ENCODE measurements at places on chromosomes 12 and 14. TPM values are rescaled to one million over a fixed set of nuclear protein-coding genes. Genes with fewer than 3 reads are reported as not detected.

- no peak for DNase-seq
Observed at GRCh38 chr14:79972230-79972629, 239.1 kb downstream of the DIO2 start.

NPAS3 gene
- total RNA-seq, result not detected

- no peak for DNase-seq
Observed at GRCh38 chr14:58829594-58829993, 191.8 kb downstream of the DACT1 start.

DEGS2 gene
- 0.58 TPM for total RNA-seq

DNA sequence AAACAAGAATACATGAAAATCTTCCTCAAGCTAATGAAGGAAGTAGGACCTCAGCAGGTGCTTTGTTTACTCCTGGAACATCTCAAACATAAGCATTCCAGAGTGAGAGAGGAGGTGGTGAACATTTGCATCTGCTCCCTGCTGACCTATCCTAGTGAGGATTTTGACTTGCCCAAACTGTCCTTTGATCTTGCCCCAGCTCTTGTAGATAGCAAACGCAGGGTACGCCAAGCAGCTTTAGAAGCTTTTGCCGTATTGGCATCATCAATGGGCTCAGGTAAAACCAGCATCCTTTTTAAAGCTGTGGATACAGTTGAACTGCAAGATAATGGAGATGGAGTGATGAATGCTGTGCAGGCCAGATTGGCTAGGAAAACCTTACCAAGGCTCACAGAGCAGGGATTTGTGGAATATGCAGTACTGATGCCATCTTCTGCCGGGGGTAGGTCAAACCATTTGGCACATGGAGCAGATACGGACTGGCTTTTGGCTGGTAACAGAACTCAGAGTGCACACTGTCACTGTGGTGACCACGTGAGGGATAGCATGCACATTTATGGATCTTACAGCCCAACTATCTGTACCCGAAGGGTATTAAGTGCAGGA is 1.9 kb downstream of the TOGARAM1 start:
- peak; percentile 32 for DNase-seq

DNA sequence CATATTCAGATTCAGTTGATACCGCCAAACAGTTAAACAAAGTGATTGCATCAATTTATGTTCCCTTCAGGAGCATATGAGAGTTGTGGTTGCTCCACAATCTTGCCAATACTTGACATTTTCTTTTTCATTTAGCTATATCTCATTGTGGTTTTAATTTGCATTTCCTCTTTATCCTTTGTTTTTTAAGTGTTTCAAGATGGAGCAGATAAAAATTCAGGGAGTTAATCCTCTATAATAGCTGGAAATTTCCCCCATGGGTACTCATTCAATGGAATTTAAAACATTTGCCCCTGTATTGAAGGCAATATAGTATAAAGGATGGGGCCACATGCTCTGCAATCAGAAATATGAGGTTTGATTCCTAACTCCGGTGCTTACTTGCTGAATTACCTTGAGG is 1.1 kb upstream of the EXD2 start:
- no peak for DNase-seq

- DNase-seq, result no peak
Observed at GRCh38 chr12:122895320-122895703, 612 bp downstream of the VPS37B start.

CELA1 gene
- total RNA-seq, result not detected

- peak; percentile 49 for DNase-seq
Observed at GRCh38 chr12:71873821-71874220, 34.3 kb downstream of the TBC1D15 start.

SYNE3 gene
- 12.5 TPM for total RNA-seq

- DNase-seq, result no peak
Observed at GRCh38 chr14:104081261-104081835, 4.2 kb upstream of the ASPG start.

GRCh38 chr14:102944448-102945330 is 22.2 kb downstream of the AMN start:
- no peak for DNase-seq

DNA sequence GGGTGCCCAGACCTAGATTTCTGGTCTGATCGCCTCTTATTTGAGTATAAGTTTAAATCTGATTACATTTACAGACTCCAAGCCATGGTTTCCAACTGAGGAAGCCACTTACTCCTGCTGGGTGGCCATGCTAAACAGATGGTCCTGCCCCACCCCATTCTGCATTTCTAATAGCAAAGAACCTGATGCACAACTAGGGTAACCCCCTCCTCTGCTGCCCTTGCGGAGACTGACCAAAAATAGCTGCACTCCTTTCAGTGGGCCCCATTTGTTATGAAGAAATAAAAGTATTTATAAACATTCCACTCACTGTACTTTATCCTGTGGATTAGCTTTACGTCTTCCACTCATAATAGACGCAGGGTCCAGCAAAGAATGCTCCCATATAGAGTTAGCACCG is 6.8 kb downstream of the GIT2 start:
- DNase-seq, result no peak

GRCh38 chr14:63308723-63309317 is 9.9 kb downstream of the GPHB5 start:
- DNase-seq, result no peak

OR6J1 gene
- not detected for total RNA-seq

- DNase-seq, result peak; percentile 72
Observed at GRCh38 chr14:26289891-26290486, 307.8 kb downstream of the NOVA1 start.

AQP2 gene
- not detected for total RNA-seq

GPR162 gene
- 2.0 TPM for total RNA-seq

TMEM229B gene
- total RNA-seq, result 0.06 TPM

TSPAN19 gene
- total RNA-seq, result 0.06 TPM

- peak; percentile 47 for DNase-seq
Observed at GRCh38 chr12:57340104-57340503, 89.1 kb upstream of the STAC3 start.

DNA sequence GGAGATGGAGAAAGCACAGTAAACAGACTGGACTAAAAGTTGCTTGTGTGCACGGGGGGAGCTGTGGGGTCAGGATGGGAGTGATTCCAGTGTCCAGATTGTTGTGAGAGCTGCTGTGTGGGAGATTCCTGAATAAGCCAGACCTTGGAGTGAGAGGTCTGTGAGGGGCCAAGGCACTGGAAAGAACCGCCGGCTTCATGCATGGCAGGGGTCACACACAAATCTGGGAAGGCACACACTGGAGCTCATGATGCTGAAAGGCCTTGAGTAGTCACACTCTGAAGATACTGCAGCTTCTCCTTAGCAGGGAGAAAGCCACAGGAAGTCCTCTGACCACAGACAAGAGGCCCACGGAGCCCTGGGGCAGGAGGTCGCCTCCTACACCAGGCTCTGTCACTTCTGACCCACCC is 23.1 kb downstream of the ADCY6 start:
- peak; percentile 27 for DNase-seq

VDR gene
- total RNA-seq, result 5.8 TPM

GRCh38 chr14:65957631-65958205 is 528.5 kb upstream of the CCDC196 start:
- no peak for DNase-seq

GUCY2C gene
- not detected for total RNA-seq

DNA sequence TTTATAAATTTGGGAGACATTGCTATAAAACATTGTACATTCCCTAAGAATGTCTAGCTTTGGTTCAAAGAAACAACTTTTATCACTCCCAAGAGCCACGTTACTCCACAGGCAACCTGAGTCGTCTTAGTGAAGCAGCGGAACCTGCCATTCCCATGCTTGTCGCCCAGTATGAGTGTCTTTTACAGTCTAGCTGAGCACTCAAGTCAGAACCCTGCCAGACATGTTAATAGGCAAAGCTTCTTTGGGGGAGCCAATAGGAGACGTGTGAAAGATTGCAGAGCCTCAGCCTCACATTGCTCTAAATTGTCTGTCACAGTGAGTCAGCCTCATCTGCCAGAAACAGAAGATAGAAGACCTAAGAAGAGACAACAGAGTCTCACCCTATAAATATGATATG is 541.6 kb upstream of the FLRT2 start:
- no peak for DNase-seq

DNA sequence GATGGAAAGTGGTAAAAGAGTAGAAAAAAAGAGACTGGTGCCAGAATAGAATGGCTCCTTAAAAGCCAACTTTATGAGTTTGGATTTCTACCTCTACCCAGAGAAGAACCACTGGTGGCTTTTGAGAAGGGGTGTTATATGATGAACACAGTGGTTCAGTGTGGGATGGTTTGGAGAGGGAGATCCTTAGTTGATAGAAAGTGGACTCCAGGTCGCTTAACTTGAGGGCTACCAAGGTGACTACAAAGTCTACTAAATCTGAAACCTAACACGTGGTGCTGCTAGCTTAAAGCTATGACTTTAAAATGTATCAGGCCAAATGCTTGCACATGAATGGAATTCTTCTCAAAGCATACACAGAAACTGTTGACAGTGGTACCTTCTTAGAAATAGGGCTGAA is 8.4 kb downstream of the SPTB start:
- no peak for DNase-seq

DNA sequence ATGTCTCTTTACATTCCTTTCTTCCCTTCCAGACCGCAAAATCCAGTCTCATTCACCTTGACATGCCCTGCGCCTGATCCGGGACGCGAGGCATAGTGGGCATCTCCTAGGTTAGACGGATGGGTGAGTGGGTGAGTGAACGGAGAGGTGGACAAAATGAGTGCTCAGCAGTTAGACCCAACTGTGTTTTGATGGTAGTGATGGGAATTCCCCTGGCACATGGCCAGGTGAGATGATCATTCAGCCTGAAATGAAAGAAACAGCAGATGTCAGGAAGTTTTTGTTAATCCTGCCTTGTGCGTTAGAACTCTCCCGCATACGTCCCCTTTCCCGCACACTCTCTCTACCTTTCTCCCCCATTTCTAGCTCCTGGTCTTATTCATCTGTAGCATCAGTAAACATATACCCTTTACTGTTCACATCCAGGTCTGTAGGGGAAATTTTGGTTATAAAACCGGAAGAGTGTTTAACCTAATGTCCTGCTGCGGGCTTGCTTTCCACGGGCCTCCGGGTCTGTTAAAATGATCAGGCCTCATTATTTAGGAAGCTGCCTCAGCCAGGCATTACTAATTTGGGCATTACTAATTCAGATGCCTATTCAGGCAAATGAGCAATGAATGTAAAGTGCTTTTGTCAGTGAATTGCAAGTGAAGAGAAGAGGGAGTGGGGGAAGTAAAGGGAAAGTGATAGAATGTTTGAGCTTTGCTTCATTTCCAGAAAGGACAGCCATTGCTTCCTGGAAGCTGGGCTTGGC is 172.8 kb downstream of the ETV6 start:
- peak; percentile 19 for DNase-seq

DNA sequence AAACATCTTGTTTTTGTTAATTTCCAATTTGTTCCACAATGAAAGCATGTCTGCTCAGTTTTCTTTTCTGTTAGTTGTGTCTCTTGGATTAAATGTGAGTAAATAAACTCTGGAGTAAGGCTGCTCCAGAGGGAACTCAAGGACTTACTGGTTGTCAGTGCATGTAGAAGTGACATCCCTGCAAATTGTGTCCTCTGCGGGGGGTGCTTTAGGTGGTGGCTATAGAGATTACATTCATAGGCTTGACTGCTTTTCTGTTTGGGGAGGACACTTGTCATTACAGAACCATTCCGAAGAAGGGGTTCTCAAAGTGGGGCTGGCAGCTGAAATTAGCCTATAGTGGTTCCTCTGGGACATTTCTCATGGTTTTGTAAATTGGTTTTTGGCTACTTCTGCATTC is 8.8 kb downstream of the TMTC2 start:
- DNase-seq, result no peak

- no peak for DNase-seq
Observed at GRCh38 chr14:85217412-85217811, 312.5 kb upstream of the FLRT2 start.

DNA sequence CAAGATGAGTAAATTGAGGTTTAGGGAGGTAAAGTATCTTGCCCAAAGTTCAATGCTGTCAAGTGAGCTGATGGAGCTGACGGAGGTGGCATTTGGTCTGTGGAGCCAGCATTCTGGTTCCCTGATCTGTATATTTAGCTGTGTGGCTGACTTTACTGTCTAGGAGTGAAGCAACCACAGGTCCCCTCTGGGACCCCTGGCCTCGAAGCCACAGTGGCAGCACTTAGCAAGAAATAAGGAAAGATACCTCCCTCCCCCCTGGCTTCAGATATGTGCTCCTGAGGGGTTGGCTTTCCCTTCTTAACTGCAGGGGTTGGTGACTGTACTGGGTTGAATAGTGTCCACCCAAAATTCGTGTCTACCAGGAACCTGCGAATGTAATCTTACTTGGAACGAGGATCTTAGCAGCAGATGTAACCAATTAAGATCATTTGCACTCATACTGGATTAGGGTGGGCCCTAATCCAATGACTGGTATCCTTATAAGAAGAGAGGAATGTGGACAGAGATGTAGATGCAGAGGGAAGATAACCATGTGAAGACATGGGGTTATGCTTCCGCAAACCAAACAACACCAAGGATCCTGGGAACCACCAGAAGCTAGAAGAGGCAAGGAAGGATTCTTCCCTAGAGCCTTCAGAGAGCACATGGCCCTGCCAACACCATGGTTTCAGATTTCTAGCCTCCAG is 2.0 kb upstream of the ACVR1B start:
- no peak for DNase-seq

DNA sequence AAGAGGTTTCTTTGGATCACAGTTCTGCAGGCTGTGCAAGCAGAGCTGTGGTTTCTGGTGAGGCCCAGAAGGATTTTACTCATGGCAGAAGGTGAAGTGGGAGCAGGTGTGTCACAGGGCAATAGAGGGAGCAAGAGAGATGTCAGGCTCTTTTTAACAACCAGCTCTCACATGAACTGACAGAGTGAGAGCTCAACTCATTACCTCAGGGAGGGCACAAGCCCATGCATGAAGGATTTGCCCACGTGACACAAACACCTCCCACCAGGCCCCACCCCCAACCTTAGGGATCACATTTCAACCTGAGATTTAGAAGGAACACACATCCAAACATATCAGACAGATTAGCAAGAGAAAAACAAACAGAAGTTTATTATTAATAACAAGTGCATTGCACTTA is 470.4 kb downstream of the GALC start:
- DNase-seq, result no peak

PSEN1 gene
- 29.9 TPM for total RNA-seq

RTL1 gene
- total RNA-seq, result not detected

Data from LHCN-M2 (cell line).